ENCODE measurements at places on chromosomes 3 and 15.

GRCh38 chr3:122602011-122602710 is 24.7 kb downstream of the PARP15 start:
- no peak for DNase-seq

DNA sequence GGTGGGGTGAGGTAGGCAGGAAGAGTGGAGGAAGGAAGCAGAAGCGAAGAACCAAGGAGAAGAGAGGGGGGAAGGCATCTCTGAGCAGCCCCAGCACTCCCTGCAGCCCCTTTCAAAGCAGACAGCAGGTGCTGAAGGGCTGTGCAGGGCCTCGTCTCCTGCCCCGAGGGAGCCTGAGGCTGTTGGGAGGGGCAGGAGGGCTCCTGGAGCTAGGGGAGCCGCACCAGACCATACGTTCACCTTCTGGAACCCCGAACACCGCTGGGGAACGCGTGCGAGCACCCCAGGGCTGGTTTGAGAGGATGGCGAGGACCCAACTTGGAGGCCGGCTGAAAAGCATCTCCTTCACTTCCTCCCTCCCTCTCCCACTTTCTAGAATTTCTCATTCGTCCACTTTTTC is 259.8 kb downstream of the FAM43A start:
- no peak for DNase-seq

GRCh38 chr3:171874251-171874681 is 31.1 kb downstream of the TMEM212 start:
- no peak for DNase-seq

GRCh38 chr3:106452096-106452495 is 583.3 kb upstream of the CBLB start:
- DNase-seq, result no peak

- no peak for DNase-seq
These were observed 63.7 kb upstream of the THSD4 start for GRCh38 chr15:71051539-71051938.

DNA sequence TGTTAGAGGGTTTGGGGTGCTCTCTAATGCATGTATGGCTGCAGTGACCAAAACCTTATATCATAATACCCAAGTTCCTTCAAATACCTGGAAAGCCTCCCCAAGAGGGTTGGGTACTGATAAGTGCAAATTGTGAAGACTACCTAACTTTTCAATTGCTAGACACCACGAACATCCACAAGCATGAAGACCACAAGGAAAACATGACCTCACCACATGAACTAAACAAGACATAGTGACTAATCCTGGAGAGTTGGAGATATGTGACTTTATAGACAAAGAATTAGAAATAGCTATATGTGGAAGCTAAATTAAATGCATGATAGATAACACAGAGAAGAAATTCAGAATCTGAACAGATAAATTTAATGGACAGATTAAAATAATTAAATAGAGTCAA is 23.9 kb upstream of the AADACL2 start:
- no peak for DNase-seq

DNA sequence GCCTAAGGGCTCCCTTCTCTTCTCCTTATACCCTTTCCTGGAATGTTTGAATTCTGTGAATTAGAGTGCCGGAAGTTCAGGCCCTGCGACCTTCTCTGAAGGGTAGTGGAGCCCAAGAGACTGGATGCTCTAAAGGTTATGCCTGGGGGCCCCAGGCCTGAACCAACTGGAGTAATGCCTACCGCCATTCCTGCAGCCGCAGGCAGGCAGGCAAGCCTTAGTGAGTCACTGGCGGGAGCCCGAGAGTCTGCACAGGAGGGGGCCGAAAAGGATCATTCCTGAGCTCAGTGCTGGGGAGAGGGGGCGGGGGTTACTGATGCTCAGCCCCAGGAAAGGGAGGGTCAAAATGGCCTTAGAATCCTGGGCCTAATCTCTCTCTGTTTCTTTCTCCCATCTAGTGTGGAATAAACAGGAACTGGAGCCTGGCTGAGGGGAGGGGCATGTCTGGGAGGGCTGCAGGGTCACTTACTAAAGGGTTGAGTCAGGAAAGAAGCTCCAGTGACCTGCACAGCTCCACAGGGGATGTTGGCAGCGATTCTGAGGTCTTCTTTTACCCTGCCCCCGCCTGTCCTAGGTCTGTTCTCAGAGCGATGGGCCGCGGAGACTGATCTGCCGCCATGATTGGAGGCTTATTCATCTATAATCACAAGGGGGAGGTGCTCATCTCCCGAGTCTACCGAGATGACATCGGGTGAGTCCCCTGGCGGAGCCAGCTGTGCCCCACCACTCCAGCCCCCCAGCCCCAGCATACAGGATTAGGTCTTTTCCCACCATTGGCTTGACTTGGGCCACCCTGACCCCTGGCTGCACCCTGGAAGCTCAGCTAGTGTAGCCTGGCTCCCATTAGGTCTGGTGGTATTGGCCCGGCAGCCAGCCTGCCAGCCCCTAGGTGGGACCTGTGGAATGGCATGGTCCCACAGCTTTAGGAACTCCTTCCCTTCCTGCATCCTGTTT is 2.0 kb downstream of the AP2M1 start:
- peak; percentile 71 for DNase-seq

GRCh38 chr3:125200731-125201139 is 11.8 kb downstream of the SLC12A8 start:
- no peak for DNase-seq

GRCh38 chr3:54506603-54507002 is 384.3 kb downstream of the CACNA2D3 start:
- DNase-seq, result no peak

DNA sequence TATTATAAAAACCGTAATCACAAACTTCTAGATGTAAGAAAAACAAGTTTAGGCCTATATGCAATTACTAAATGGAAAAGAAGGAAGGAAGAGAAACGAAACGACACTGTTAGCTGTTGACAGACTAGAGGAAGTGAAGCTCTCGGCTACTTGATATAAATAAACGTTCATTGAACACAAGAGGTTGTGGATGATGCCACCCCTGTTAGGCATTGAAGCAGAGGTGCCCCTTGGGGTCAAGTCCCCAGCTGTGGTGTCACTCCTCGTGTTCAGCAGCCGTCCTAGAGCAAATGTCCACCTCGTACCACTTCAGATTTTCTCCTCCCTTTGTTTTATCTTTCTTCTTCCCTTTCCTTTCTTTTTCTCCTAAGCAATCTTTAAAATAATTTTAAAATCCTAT is 146.5 kb upstream of the UBE2E1 start:
- no peak for DNase-seq

DNA sequence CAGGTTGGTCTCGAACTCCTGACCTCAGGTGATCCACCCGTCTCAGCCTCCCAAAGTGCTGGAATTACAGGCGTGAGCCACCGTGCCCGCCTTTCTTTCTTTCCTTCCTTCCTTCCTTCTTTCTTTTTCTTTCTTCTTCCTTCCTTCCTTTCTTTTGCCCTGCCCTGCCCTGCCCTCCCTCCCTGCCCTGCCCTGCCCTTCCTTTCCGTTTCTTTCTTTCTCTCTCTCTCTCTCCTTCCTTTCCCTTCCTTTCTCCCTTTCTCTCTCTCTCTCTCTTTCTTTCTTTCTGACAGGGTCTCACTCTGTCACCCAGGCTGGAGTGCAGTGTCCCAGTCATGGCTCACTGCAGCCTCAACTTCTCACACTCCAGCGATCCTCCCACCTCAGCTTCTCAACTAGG is 74.6 kb downstream of the UMPS start:
- DNase-seq, result no peak

DNA sequence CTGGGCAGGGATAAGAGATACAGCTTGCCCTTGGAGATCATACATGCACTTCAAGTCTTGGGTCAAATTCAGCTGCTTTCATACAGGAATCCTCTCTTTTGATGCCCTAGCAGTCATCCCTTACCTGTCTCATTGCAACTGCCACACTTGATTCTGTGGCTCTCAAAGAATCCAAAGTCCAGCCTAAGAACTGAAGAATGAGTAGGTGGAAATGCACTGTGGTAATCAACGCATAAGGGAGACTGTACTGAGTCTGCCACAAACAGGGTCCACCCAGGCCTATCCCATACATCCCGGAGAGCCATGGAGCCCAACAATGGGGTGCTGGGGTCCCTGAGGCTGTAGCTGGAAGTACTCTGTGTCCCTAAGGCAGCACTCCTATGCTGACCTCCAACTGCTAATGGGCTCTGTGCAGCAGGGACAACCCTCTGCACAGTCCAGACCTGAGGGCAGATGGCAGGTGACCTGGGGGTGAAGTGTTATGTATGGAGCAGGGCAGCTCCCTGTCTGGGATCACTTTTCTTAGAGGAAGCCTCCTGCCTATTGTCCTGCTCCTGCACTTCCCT is 1.7 kb upstream of the VPS18 start:
- DNase-seq, result no peak

DNA sequence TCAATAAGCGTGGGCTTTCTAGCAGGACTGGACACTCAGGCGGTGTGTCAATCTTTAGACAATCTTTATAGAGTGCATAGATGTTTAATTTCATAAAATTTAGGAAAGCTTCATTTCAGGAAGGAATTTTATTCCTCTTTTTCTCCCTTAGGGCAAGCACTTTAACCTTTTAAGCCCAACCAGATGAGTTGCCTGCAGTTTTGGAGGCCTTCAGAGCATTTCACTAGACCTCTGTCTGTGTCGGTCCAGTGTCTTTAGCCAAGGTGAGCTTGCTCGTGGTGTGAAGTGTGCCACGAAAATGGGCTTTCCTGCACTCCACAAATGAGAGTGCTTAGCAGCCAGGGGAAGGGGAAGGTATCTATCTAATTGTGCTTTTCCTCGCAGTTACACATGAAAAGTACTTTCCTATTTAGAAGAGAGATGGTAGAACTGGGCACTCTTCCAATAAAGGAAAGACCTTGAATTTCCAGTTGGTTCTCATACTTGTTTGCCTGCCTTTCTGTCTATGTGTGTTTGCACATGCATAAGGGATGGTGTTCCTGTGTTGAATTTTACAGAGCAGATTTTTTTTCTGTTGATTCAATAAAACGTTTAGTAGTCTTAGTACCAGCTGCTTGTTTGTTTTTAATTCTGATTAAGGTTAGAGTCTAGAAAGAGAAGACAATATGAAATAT is 53.6 kb downstream of the FEZF2 start:
- no peak for DNase-seq

GRCh38 chr3:152202976-152203626 is 65.6 kb upstream of the MBNL1 start:
- DNase-seq, result no peak

DNA sequence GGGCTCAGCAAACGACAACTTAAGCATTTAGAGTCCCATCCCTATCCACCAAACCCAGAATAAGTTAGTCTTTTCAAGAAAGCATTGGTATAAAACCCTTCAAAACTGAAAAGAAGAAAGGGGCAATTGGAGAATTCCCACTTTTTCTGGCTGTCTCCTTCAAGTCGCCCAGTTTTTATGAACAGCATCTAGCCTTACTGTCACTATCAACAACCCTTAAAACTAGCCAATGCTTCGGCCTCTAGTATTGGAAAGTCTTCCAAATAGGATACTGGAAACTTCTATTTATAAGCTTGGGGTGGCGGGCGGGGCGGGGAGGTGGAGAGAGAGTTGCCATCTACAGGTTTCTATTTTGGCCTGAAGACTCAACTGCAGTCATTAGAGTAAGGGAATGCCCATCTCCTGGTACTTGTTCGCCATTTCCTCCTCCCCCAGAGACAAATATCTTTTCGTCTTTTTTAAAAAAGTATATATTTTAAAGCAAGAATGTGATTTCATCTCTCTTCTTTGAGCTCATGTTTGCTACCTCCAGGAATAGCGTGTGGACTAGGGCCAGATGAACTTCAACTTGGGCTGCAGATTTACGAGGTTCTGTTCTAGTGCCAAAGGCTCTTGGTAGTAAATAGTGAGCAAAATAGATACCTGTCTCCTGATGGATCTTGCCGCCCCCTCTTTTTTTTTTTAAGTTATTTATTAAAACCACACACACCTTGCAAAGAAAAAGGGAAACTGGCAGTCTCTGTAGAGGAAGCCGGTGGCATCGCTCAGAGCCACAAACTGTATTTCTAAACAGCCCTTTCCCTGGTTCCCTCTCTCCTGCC is 2.7 kb downstream of the BCL6 start:
- peak; percentile 81 for DNase-seq

- peak; percentile 94 for DNase-seq
These were observed at the start of gene TPRA1 for GRCh38 chr3:127590593-127591465. Gene TPRA1 (minus strand): TSS chr3:127590733. CDS start chr3:127580146, 10,587 bp downstream.

DNA sequence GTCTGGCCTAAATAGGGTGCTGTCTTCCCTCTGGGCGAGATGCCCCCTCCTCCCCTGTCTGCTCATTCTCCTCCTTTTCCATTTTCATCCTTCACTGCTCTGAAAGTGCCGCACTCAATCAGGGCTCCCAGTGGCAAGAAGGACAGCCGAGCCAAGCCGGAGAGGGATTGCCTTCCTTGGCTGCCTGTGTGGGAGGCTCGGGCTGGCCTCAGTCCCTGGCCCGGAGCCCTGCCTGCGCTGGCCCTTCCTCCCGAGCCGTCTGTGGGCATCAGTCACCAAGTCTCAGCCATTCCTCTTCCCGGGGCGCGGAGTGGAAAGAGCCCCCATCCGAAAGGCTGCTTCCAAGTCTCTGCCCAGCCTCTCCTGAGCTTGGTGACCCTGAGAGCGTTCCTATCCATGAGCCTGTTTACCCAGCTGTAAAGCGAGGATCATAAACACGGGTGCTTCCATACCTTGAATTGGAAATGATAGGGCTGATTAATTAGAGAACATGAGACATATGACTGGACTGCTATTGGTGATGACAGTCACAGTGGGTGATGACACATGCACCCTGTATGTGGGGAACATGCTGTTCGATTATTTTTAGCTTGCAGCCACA is 59.1 kb upstream of the TLE3 start:
- DNase-seq, result peak; percentile 60

- no peak for DNase-seq
These were observed 238.2 kb downstream of the GREM1 start for GRCh38 chr15:32956006-32956405.

DNA sequence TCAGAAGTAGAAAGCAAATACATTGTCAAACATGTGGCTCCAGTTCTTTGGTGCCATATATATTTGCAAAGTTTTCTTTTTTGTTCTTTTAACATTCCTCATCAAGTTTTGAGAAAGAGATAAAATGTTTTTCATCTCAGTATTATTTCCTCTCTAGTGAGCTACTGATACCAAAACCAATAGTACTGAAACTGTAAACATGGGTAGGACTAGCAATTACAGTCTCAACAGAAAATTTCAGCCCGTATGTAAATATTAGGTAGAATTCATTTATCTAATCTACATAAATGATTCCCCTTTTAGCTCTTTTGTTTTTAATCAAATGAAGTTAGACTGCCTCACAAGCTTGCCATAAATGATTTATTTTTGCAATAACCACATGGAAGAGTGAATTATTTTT is 21.4 kb downstream of the SECISBP2L start:
- no peak for DNase-seq

DNA sequence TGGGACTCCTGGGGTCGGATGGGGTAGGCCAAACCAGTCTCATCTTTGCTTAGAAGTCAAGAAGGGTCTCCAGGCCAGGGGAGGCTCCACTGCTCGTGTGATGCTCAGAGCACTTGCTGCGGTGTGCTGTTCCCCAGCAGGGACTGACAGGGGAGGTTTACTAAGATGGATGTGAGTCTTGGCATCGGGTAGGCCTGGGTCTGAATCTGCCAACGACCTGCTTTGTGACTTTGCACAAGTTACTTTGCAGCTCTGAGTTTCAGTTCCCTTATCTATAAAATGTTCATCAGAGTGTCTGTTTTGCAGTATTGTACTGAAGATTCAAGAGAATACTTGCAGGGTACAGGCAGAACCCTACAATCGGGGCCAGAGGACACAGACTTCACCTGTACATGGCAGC is 17.3 kb upstream of the CDCP1 start:
- no peak for DNase-seq
